Mesothelial cell of epicardium (in vitro differentiated cells): ENCODE measurements at places on chromosomes 3 and 15. TPM values are rescaled to one million over a fixed set of nuclear protein-coding genes. Genes with fewer than 3 reads are reported as not detected.

GRCh38 chr3:55897573-55898224 is 410.6 kb upstream of the WNT5A start:
- DNase-seq, result no peak
- peaks cover 18% of the 10 kb centered on the region for H3K4me1 ChIP-seq
- H3K27ac ChIP-seq, result no peak overlapping the region
- no peak overlapping the region for H3K4me3 ChIP-seq

The RAD51 gene
- 8.2 to 9.3 TPM (median 8.3 TPM) in 3 replicates for total RNA-seq

GRCh38 chr3:12961007-12961696 is 112.1 kb downstream of the IQSEC1 start:
- H3K36me3 ChIP-seq, result no peaks in the 10 kb centered on the region
- no peaks in the 10 kb centered on the region for H3K27me3 ChIP-seq
- no peak overlapping the region for H3K4me3 ChIP-seq
- H3K27ac ChIP-seq, result no peak overlapping the region

The PLA2G4D gene
- total RNA-seq, result not detected in 3 replicates

The TLR9 gene
- total RNA-seq, result 0.16 to 0.23 TPM in 2 of 3 replicates, not detected in the other

DNA sequence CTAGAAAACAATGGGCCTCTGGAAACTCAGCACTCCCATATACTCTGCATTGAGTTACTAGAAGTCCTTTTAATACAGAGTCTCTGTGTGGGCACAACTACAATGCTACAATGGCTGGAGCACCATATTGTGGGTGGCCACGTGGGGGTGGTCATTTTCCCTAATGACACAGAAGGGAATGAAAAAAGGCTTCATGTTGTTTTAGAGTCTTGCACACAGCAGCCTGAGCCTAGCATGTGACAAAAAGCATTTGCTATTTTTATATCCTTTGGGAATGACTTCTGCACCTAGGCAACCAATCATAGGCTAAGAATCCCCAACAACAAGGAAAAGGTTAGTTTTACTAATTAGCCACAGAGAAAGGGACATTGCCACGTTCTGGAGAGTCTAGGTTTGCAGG is 120.6 kb downstream of the PPM1L start:
- no peak for DNase-seq
- H3K4me3 ChIP-seq, result no peak overlapping the region
- no peaks in the 10 kb centered on the region for H3K36me3 ChIP-seq
- H3K4me1 ChIP-seq, result no peaks in the 10 kb centered on the region
- no peaks in the 10 kb centered on the region for H3K27me3 ChIP-seq
